ENCODE measurements at places on chromosomes 16 and 17.

DNA sequence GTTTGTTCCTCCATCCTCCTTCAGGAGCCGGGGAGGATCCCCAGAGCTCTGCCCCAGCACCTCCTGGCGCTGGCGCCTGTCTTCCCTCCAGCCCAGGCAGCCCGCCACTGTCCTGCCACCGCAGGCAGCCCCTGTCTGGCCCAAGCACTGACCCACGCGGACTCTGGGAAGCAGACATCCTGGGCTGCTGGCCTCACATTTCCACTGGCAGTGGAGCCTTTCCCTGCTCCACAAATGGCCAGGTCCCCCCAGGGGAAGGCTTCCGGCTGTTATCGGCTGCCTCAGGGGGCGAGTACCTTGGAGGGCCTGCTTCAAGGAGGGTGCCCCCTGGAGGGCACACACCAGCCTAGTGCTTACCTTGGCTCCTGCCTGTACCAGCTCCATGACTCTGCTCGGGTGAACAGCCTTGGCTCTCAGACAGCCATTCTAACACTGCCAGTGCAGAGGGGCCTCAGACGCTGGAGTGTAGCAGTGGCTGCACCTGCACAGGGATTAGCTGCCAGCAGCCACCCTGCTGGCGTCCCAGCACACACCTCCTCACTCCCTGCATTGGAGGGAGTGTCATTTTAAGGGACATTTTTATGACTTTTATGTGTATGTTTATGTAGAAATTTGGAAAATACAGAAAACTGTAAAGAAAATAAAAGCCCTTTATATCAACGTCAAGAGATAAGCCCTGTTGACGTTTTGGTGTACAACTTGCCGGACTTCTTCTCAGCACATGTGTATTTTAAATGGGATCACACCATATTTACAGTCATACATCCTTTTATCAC, 21.0 kb downstream of the ACE start:
- DNase-seq = no peak

DNA sequence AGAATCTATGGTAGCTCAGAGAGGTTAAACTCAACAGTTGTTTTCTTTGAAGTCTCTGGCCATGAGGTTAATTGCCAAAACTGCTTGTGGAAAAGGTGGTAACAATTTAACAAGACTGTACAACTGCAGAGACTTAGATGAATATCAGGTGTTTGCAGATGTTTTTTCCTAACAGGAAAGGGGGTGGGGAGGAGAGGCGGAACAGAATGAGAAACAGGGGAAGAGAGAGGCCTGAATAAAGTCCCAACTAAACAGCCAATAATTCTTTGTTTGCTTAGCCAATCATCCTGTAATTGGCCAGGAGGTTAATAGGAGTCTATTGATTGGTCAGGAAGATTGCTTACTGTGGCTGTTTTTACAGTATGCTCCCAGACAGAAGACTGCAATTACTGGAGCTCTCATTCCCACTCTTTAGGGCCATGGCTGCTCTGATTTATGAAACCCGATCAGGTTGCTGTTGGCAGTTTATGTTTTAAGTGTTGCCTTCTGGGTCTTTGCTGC, 249.7 kb upstream of the TBX2 start:
- no peak for DNase-seq

- DNase-seq = peak; percentile 56
Observed at GRCh38 chr16:88500255-88500661, 47.2 kb downstream of the ZFPM1 start.

DNA sequence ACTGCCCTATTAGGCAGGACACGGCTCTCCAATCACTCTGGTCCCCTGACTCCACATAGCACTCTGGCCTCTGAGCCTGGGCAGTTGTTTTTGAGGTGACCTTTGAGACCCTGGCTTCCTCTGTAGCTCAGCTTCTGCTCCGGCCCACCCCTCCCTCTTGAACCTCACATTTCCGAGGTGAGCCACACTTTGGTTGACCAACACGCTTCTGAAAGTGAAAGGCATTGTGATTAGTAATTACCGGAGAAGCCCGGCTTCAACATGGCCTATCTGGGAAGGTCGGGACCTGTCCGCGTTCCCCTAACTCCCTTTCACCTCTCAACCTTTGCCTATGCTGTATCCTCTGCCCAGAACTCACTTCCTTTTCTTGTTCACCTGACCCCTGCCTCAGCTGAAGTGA, 10.3 kb upstream of the ITGAX start:
- DNase-seq = no peak

DNA sequence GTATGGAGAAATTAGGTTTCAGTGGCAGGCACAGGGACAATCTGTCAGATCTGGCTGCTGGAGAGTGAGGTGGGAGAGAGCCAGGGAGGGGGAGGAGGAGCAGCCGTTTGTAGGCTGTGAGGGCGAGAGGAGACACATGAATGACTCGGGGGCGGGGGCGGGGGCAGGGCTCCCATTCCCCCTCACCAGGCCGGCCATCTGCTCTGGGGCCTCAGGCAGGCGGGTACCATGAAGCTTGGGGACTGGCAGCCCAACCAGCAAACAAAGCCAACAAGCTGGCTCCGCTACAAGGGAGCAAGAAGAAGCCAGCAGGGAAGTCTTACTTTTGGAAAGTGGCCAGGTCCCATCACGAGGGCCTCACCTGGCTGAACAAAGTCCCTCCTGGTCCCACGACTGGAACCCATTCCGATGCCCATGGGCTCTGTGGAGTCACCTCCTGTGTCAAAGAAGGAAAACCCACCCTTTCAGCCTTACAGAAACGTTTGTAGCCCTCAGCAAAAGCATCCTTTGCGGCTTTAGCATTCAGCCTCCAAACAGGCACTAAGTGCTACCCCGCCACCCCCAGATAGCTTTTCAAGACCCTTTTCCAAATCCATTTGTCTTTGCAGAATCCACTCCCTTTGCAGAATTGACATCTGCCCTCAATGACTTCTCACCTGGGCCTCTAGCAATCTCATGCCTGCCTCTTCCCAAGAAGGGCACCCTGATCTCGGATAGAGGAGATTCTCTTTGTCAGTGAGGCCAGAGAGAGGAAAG, 9.2 kb upstream of the SSTR2 start:
- no peak for DNase-seq

DNA sequence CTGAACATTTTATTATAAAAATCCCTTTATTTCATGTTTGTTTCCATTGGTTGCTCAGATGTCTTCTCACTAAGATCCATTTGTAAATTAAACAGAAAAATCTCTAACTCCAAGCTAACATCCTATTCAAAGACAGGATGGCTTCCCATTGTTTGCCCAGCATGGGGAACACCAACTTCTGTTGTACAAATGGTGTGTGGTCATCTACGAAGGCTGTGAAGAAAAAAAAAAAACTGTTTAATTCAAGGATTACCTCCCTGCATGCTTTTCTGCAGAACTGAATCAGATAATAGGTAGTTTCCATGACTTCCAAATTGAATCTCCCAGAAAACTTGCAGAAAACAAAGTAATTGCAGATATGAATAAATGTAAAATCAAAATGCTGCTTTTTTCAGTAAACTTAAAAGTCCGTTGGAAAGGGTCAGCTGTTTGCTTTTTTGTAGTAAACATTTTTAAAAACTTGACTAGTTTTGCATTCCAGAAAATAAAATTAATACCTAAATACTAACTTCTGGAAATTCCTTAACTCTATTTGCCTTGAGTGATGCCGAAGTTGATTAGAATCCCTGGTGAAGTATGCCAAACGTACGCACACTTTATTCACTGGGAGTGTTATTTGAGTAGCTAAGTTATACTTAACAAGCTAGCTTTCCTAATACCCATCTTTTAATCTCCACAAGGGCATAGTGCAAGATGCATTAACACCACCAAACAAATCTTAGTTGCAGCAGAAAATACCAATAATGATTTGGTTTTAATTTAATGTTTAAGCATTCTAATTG, 7.7 kb downstream of the SALL1 start:
- DNase-seq = no peak

DNA sequence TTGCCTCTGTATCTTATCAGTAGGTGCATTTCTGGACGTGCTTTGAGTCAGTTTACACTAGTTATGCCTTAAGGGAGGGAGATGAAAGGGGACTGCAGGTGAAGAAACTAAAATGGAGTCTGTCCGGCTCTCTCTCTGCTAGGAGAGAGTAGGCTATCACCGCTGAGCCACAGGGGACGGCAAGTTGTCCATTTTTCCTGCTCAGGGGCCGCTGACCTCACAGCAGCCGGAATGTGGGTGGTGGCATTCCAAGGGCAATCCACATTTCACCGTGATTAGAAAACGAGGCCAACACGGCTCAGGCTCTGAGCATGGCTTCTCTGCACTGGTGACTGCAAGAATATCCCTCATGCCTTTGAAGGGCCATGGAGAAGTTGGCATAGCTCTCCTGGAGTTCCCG, 19.0 kb upstream of the KLHDC4 start:
- DNase-seq = peak; percentile 85

DNA sequence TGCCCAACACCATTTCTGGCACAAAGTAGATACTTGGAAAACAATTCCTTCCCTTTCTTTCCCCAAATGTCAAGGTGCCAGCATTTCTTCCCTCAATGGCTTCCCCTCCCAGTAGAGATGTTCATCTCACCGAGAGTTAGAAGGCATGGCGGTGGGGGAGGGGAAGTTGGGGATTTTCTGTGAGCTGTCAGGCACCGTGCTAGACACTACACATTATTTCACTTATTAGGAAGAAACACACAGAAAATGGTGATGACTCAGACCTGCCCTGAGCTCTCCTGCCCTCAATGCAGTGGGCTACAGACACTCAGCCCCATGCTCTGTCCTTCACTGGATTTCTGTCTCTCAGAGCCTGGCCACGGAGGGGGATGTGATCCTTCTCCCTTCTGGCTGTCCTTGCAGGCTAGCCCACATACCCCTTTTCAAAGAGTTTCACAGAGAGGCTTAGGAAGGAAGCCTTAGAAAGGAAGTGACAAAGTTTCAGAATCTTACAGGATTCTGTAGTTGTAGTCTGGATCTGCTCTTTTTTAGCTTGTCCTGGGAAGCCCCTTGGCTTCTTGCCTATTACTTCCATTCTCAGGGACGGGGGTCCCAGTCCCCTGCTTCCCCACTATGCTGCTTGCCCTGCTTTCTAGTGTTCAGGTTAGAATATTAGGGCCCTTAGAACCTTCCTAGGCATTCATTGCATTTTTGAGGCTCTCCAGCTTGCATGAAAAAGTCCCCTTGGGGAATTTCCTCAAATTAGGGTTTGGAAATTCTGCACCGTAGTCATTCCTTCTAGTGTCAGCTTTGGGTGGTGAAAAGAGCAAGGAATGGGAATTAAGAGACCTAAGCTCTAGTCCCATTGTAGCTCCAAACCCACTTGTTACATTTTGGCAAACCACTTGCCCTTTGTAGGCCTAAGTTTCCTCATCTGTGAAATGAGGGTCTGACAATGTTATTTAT, 12.2 kb upstream of the CCL5 start:
- no peak for DNase-seq

DNA sequence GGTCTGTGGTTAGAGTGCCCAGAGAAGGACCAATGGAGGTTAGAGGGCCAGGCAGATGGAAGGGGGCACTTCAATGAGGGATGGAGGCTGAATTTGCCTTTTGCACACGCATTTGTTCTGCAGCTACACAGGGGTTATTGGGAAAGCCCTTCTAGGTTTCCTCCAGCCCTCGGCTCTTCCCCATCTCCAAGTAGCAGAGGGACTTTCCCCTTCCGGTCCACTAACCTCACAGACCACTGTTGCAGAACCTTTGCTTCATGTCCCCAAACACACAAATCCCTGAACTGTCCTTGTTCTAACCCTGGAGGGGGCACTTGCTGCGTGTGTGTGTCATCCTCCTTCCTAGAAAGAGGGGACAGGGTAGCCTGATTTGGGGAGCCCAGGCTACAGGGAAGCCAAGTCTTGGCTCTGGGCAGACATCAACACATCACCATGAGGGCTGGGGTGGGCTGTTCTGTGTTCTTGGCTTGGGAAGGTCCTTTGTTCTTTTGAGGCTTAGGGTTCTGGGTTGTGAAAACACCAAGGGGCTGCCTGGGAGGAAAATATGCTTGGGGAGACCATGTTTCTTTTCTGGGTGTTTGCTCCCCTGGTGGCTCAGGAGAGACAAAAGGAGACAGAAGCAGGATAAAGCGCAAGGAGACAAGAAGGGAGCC, 7.3 kb upstream of the NR1D1 start:
- peak; percentile 47 for DNase-seq

DNA sequence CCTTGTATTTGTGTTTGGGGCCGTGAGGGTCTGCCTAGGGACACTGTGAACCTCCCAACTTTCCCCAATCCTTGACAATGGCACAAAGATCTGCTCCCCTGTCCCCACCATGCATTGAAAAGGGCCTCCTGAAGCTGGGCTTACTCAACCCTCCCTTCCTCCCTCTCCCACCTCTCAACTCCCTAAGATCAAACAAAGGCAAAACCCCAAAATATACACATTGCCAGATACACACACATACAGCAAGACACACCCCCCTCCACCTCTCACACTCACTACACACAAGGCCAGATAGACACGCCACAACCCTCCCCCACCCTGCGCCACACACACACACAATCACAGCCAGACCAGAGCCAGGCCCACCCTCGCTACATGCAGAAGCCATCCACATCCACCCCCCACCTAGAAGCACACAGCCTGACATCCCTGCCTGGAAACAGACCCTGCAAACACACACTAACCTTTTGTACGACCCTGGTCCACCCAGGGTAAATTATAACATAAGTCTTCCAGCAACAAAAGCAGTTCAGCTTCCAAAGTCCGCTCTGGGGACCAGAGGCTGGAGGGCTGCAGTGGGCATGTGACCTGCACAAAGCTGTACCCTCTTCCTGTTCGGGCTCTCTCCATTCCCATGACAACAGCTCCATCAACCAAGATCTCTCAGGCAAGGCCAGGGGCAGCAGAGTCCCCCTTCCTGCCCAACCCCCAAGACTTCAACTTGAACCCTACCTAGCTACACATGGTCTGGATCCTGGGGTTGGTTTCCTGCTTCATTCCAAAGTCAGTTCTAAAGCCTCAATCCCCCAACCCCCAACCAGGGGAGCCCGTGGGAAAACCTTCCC, 1.9 kb downstream of the PCGF2 start:
- DNase-seq = no peak

DNA sequence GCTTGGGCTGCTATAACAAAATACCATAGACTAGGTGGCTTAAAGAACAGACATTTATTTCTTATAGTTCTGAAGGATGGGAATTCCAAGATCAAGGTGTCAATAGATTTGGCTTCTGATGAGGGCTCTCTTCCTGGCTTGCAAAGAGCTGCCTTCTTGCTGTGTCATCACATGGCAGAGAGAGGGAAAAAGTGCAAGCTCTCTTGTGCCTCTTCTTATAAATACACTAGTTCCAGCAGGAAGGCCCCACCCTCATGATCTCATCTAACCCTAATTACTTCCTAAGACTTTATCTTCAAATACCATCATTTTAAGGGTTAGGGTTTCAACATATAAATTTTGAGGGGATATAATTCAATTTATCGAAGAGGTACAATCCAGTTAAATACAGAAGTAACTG, 30.6 kb downstream of the ABCA9 start:
- DNase-seq = no peak

GRCh38 chr16:49542391-49542891, 168.8 kb downstream of the C16orf78 start:
- no peak for DNase-seq

- DNase-seq = no peak
Observed at GRCh38 chr17:75876190-75876937, 2.0 kb downstream of the TRIM47 start.

- no peak for DNase-seq
Observed at GRCh38 chr16:19294156-19294649, 8.7 kb downstream of the CLEC19A start.

All from myocyte (in vitro differentiated cells).